ENCODE measurements at places on chromosomes 1 and 21. TPM values are rescaled to one million over a fixed set of nuclear protein-coding genes. Genes with fewer than 3 reads are reported as not detected.

Gene PROK1
- not detected for total RNA-seq

Gene MX2
- total RNA-seq: not detected

Gene MAN1C1
- not detected for total RNA-seq

Gene LCE1F
- total RNA-seq: not detected

Gene FAM110D
- not detected for total RNA-seq

Gene CHIT1
- not detected for total RNA-seq

Gene DRAXIN
- not detected for total RNA-seq

All from SJSA1 (cell line).